Activated CD4-positive, alpha-beta T cell treated with anti-CD3 and anti-CD28 coated beads, Interleukin-2, amount 50 U/mL, for 24 hours (primary cell): ENCODE measurements at places on chromosomes 1 and 21.

- DNase-seq = no peak
Observed at GRCh38 chr1:78603206-78603605, 17.0 kb upstream of the IFI44L start.

DNA sequence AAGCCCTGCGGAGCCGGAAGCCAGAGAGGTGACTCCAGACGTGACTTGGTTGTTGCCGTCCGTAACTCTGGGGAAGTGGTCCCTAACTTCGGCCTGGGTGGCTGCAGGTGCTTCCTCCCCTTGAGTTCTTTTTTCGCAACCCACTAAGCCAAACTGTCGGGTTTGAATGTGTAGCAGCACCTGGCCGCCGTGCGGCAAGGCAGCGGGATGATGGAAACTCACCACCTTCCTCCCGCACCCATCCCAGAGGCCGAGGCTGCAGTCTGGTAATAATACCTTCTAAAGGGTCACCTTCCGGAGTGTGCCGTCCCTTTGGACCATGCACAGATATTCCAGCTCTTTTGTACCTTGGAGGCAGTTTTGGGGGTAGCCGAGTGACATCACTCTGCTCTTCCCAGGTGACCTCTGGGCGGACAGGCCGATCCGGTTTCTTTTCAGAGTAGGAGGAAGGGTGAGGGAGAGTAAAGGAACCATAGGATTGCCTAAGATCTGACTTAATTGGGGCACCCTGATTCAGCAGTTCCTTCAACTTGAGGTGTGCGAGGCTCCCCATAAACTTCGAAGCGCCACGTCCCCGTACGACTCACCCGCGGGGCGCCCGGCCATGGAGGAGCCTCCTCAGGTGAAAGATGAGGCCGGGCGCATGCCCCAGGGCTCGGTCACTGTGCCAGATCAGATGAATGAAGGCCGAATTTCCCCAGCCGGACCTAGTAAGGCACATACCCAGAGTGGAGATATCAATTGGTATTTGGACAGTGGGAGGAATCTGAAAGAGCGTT is 1.0 kb downstream of the KCNK1 start:
- DNase-seq = no peak

DNA sequence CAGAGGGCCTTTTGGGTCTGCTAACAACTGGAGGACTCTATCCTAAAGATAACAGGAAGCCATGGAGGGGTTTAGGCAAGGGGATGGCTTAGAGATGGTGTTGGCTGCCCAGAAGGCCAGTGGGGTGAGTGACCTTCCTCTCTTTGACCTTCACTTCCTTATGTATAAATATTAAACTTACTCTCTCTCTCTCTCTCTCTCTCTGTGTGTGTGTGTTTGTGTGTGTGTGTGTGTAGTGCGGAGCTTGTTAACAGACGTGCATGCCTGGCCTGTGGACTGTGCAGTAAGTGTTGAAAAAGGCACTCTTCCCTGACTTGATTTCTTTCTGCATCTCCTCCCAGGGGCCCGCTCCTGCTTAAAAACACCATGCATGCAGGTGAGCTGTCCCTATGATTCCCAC is 10.0 kb downstream of the MROH7 start:
- DNase-seq = no peak

DNA sequence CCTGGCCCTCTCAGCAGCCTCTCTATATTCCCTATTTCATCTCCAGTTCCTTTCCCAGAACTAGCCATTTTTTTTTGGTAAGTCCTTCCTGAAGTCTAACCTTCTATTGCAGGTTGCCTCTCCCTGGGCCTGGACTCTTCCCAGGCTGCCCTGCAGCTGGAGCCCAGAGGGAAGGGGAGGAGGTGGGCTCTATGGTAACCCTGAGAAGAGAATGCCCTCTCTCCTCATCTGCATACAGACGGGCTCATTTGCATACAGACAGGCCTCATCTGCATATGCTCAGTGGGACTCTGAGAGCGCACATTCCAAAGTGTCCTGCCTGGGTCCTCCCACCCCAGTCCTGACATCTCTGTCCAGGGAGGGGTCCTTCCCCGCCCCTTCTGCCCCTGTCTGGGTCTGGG is 32.7 kb downstream of the RHBG start:
- DNase-seq = no peak

DNA sequence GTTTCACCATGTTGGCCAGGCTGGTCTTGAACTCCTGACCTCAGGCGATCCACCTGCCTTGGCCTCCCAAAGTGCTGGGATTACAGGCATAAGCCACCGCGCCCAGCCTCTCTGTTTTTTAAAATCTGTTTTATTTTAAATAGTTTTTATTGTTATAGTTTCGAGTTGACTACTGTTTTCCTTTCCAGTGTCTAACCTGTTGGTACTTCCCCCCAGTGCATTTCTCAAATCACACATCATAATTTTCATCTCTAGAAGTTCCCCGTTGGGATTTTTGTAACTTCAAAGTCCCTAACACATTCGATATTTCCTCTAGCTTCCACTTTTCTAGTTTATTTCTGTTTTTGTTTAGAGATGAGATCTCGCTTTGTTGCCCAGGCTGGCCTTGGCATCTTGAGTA is 7.5 kb downstream of the HES4 start:
- no peak for DNase-seq

DNA sequence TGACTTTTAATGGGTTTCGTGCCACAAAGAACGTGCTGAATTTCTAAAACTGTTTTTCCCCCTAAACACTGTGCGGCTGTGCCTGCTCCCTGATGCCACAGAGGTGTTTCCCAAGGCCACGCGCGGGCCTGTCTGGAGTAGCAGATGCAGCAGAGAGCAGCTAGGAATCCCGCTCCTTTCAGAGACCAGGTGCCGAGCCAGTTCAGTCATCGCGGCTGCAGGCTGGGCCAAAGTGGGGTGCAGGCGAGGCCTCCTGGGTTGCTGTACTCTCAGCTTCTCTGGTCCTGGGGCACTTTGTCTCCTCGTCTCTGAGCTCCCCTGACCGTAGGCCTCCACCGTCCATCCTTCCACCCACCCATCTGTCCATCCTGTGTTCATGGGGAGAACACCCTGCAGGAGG is 17.4 kb upstream of the DIP2A start:
- no peak for DNase-seq

DNA sequence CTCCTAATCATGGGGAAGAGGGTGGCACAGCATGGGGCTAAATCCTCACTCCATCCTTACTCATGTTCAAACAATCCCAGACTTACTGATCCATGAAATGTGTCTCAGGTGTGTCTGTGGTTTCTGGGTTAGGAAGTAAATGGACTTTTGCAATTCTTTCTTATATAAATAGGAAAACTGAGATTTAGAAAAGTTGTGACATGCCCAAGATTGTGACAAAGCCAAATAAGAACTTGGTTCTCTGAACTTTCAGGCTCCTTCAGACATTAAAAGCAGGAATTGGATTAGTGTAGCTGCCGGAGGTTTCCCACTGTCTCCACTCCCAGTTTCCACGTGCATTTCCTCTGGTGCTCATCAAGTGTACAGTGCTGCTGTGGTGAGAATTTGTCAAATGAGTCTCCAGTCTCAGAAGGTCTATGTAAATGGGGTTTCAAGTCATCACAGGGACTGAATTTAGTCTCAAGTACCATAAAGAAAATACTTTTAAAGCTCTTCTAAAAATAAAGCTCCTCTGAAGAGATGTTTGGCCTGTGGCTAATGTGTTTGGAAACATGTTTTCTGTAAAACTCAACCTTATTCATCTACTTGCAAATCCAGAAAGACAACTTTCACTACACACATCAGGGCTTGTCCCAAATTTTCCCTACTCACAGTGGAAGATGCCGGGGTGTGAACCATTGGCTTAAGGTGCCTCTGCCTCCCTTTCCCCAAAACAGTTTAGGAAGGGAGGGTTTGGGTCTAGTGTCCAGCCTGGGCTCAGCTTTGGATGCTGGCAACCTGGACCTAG is 115.2 kb downstream of the NGF start:
- no peak for DNase-seq

DNA sequence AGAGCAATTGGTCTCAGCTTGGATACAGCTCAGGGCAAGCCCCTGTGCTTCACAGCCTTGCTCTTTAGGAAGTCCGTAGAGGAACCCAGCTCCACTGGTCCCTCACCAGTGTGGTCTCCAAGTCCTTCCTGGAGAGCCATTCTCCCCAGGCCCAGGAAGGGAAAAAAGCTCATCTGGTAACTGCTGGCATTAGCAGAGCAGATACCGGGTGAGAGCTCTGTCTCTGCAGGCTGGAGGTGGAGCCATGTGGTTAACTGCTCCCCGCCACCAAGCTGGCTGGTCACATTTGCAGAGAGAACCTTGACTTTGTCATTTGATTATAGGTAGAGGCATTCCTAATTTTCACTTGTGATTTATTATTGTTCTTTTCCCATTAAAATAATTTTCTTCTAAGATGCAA is 169.6 kb downstream of the ROR1 start:
- DNase-seq = no peak
